ENCODE measurements at places on chromosomes 2 and 18.

DNA sequence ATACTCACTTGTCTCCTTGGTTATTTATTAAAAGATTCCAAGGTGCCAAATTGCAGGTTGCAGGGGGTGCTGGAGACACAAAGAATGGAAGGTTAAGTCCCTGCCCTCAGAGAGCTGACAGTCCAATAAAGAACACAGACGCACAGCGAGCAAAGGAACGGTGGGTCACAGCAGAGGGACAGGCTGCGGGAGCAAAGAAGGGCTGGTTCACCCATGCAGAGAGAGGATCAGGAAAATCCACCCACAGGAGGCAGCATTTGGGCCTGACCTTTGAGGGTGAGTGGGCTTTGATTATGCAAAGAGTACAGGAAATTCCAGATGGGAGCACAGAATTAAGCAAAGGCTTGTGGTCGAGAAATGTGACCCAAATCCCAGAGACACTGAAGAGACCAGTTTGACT, 45.0 kb downstream of the ZBTB7C start:
- H3K36me3 ChIP-seq: no peaks in the 10 kb centered on the region
- H3K4me3 ChIP-seq: no peak overlapping the region
- DNase-seq: no peak
- no peaks in the 10 kb centered on the region for H3K27me3 ChIP-seq
- no peaks in the 10 kb centered on the region for H3K4me1 ChIP-seq

DNA sequence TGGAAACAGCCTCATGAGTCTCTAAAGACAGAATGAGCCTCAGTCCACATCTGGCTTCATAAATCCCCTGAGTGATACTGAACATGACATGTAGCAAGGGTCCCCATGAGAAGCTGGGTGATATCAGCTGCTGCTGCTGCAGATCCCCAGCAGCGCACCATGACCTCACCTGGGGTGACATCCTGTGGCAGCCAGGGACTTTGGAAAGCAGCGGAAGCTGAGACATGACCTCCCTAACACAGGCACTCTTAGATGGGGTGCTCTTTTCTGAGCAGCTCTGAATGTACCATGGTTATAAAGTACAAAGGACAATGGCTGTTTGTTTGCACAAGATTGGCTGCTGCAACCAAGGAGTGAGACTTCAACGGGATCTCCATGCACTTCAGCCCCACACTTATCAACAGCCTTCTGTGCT, 74.7 kb upstream of the TMEM200C start:
- no peak overlapping the region for H3K4me3 ChIP-seq
- no peaks in the 10 kb centered on the region for H3K36me3 ChIP-seq
- no peak for DNase-seq

DNA sequence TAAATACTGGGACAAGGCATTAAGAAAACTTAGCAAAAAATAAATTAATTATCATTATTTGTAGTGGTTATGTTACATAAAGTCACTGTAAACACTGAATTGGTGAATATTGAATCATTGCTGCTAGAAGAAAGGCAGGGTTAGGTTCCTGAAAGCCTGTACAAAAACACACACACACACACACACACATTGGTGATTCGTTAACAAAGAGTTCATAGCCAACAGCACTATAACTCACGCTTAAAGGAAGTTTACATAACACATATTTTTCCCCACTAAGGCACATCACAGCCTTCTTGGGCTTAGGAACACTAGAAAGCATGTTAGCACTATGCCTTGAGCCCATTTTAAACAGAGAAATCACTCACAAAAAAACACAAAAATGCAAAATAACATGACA, 690.0 kb upstream of the PIK3C3 start:
- H3K36me3 ChIP-seq: no peaks in the 10 kb centered on the region
- no peak overlapping the region for H3K27ac ChIP-seq
- no peaks in the 10 kb centered on the region for H3K27me3 ChIP-seq
- no peak for DNase-seq

GRCh38 chr2:18482666-18483065, 77.8 kb downstream of the RDH14 start:
- H3K27ac ChIP-seq: no peak overlapping the region
- DNase-seq: no peak
- H3K4me3 ChIP-seq: no peak overlapping the region
- H3K27me3 ChIP-seq: no peaks in the 10 kb centered on the region
- no peaks in the 10 kb centered on the region for H3K36me3 ChIP-seq

GRCh38 chr2:16031058-16031847, 90.9 kb downstream of the MYCN start:
- H3K27me3 ChIP-seq: no peaks in the 10 kb centered on the region
- H3K36me3 ChIP-seq: no peaks in the 10 kb centered on the region
- no peak for DNase-seq
- H3K4me3 ChIP-seq: no peak overlapping the region
- H3K4me1 ChIP-seq: no peaks in the 10 kb centered on the region

GRCh38 chr2:26430826-26431225, 29.1 kb downstream of the DRC1 start:
- H3K4me1 ChIP-seq: peaks cover 28% of the 10 kb centered on the region
- H3K36me3 ChIP-seq: no peaks in the 10 kb centered on the region
- H3K27ac ChIP-seq: no peak overlapping the region
- H3K27me3 ChIP-seq: no peaks in the 10 kb centered on the region
- no peak overlapping the region for H3K4me3 ChIP-seq

GRCh38 chr2:11166476-11166875, 11.2 kb downstream of the SLC66A3 start:
- no peak overlapping the region for H3K4me3 ChIP-seq
- no peaks in the 10 kb centered on the region for H3K27me3 ChIP-seq
- DNase-seq: no peak
- H3K36me3 ChIP-seq: no peaks in the 10 kb centered on the region
- H3K4me1 ChIP-seq: no peaks in the 10 kb centered on the region
